ENCODE measurements at places on chromosomes 2 and 18. TPM values are rescaled to one million over a fixed set of nuclear protein-coding genes. Genes with fewer than 3 reads are reported as not detected.

GRCh38 chr2:127094509-127095366, 12.2 kb downstream of the BIN1 start:
- peak; percentile 94 for DNase-seq

GRCh38 chr2:38474021-38474456, 97.0 kb upstream of the ATL2 start:
- no peak for DNase-seq

The ATOH8 gene
- total RNA-seq = 49.9 TPM

The HOXD12 gene
- total RNA-seq = not detected

The M1AP gene
- total RNA-seq = not detected

DNA sequence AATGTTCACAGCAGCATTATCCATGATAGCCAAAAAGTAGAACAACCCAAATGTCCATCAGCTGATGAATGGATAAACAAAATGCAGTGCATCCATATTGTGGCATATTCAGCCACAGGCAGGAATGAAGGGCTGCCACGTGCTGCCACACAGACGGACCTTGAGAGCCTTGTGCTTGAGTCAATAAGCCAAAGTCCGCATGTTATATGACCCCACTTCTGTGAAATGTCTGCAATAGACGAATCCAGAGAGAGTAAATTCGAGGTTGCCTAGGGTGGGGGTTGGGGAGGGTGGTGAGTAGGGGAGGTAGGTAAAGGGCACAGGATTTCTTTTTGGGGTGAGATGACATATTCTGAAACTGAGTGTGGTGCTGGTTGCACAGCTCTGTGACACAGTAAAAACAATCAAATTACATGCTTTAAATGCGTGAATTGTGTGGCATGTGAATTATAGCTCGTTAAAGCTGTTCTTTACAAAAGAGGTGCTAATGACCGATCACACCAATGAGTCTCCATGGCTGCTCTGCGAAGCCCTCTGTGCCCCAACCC, 38.9 kb upstream of the LDLRAD4 start:
- no peak for DNase-seq

The TMEM178A gene
- 1.3 TPM for total RNA-seq

The DNAH6 gene
- not detected for total RNA-seq

- no peak for DNase-seq
These were observed 76.7 kb upstream of the PKDCC start for GRCh38 chr2:41970988-41971660.

DNA sequence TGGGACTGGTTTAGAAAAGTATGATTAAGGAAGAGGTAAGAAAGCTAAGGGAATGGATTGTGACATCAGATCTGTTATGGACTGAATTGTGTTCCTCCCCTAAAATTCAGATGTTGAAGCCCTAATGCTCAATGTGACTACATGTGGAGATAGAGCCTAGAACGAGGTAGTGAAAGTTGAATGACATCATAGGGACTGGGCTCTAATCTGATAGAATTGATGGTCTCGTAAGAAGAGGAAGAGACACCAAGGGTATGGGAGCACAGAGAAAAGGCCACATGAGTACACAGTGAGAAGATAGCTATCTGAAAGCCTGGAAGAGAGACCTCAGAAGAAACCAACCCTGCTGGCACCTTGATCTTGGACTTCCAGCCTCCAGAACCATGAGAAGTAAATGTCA, 178.3 kb downstream of the TRIB2 start:
- DNase-seq = no peak

DNA sequence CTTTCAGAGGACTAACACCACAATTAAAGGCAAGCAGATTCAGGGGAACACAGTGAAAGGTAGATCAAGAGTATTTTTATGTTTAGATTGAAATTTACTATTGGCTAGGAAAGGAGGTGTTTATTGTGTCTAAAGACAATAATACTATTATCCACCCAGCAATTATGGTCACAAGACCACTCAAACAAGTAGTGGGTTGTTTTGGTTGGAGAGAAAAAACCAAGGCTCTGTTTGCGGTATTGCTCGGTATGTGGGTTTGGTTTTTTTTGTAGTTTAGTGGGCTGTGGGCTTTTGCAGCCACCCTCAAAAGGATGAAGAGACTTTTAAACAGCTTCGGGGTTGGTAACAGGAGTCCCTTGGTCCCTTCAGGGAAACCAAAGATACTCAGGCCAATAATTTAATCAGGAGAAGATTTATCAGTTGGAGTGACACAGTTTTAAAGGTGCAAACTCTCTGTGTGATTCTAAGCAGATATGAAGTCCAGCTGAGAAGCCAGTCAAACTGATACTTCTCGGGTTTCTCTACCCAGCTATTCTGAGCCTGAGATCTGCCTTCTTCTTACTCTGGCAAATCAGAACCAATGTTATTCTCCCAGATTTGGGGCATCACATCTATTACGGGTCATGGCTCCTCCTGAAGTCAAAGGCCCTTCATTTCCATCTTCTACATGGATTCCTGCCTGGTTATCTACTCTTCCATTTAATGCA, 55.3 kb downstream of the DCC start:
- no peak for DNase-seq

DNA sequence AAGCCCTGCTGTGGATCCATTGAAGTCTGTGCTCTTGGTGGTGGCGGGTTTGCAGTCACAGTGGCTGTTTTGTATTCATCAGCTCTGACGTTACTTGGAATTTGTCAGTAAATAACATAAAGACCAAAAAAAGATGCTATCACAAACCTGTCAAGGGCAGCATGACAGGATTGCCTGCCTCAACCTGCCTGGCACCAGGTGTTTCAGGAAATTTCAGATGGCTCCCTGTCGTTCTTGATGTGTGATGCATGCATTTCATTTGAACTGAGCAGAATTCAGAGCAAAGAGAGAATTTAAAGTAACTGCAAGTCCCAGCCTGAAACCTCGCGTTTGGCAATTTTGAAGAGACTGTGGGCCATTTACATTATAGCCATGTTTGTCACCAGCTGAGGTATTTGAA, 50.3 kb upstream of the EPC2 start:
- no peak for DNase-seq

DNA sequence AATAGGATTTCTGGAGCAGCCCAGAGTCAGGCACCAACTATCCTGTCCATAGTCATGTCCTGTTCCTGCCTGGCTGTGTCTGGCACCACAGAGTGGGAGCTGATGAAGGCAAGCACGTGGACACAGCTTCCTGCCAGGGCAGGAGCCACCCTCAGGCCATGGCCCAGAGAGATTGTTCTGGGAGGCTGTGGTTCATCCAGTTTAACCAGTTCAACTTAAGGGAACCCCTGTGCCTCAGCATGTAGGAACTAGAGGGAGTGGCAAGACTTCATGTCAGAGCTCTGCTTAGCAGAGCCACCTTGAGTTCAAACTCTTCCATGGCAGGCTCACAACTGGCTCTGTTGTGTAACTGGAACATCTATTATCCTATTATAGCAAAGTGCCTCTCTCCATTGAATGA, 73.2 kb upstream of the NCKAP5 start:
- no peak for DNase-seq

- no peak for DNase-seq
These were observed 13.4 kb downstream of the PPP1R1C start for GRCh38 chr2:181998891-181999654.

- no peak for DNase-seq
These were observed 35.0 kb downstream of the STAT4 start for GRCh38 chr2:191115804-191116203.

- no peak for DNase-seq
These were observed 78.1 kb upstream of the PROKR1 start for GRCh38 chr2:68565273-68565672.

The CLEC4F gene
- 0.36 TPM for total RNA-seq

GRCh38 chr2:63743170-63743981, 98.3 kb upstream of the UGP2 start:
- DNase-seq = no peak

- DNase-seq = peak; percentile 70
These were observed 37.1 kb downstream of the ARHGEF4 start for GRCh38 chr2:130873700-130874346.

The C2orf76 gene
- 7.2 TPM for total RNA-seq

GRCh38 chr2:62467475-62468321, 38.3 kb downstream of the TMEM17 start:
- DNase-seq = peak; percentile 41

DNA sequence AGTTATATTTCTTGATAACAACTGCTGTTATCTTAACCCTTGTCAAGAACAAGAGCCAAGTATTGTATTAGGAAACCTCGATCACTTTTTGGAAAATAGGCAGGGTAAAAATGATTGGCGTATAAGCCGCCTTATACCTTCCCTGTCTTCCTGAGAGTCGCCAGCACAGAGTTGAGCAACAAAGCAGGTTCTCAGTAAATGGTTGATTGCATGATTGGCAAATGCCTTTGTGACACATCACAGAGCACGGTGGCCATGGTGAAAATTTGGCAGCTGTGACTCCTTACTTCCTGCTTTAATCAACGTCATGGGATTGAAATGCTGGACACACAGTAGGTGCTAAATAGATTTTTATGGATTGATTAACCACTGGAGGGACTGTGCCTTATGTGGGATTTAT, 3.9 kb upstream of the KLHL29 start:
- DNase-seq = peak; percentile 77

DNA sequence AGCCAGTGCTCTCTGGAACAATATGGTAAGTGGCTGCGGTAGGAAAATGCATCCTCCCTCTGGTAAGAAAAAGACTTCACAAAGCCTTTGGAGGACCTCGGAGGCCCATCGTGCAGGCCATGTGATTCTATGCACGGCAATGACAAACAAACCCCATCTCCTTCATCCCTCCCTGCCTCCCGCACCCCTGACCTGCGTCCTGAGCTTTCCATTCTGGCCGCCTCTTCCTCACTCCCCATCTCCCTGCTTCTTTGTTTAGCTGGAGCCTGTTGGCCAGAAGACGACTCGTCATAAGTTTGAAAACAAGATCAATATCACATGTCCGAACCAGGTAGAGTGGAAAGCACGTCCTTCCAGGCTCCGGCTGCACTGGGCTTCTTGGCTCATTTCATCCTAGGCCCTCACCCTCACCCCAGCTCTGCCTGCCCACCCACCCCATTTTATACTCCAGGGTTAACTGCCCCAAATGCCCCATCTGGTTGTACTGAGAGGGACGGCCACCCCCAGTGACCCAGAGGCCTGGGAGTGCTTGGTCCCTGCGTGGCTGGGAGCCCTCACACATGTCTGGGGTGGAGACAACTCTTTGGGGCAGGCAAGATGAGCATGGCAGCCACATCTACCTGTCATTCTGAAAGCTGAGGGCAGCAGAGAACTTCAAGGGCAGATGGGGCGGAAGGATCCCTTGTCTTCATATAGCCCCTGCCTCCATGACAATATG, 94.0 kb downstream of the PLB1 start:
- DNase-seq = no peak

DNA sequence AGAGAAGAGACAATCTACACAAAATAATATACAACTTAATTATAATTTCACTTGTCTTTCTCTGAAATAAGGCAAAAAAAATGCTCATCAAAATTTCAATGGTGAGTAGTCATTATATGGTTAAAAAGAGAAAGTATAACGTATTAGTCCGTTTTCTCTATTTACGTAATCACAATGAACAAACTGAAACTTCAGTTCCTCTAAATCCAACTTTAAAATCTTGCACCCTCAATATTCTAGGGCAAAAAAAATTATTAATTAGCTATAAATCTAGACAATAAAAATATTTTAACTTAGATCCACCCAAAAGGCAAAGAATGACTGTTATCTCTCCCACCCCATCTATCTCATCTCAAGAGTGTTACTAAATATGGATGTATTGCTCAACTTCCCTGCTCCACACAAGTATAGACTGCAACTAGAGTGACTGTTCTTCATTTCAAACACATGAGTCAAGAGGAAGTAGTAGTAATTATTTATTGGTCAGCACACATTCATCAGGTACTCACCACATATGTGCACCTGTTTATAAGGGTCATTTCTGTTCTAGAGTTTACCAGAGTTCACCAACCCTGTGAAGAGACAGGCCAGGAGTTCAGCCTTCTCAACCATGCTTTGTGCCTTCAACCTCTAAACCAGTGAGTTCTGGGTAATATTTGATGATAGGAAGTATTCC, 36.4 kb downstream of the STK39 start:
- DNase-seq = no peak

The CCDC178 gene
- total RNA-seq = not detected

- DNase-seq = no peak
These were observed 34.6 kb downstream of the ASAP2 start for GRCh38 chr2:9241233-9241632.

DNA sequence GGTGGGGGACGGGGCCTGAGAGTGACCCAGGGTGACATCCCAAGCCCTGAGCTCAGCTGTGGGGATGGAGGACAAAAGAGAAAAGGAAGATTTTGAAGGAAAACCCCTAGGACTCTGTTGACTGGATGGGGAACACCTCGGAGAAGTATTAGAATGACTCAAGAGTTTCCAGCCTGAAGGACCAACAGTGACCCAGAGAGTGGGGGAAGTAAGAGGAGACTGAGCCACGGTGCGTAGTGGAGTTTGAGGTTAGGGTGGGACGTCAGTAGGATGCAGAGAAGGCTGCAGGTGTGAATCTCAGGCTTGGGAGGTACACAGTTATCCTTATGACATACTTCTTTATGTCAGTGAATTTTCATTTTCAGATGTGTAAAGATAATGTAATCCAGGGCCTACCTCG, 119.5 kb downstream of the NCK2 start:
- no peak for DNase-seq

- DNase-seq = no peak
These were observed 5.0 kb upstream of the APCDD1 start for GRCh38 chr18:10449396-10449795.

The GCA gene
- total RNA-seq = 5.2 TPM

The SPP2 gene
- not detected for total RNA-seq

The SLC8A1 gene
- 2.3 TPM for total RNA-seq

The TRPM8 gene
- not detected for total RNA-seq

- no peak for DNase-seq
These were observed 31.8 kb downstream of the TGIF1 start for GRCh38 chr18:3481696-3482210.

DNA sequence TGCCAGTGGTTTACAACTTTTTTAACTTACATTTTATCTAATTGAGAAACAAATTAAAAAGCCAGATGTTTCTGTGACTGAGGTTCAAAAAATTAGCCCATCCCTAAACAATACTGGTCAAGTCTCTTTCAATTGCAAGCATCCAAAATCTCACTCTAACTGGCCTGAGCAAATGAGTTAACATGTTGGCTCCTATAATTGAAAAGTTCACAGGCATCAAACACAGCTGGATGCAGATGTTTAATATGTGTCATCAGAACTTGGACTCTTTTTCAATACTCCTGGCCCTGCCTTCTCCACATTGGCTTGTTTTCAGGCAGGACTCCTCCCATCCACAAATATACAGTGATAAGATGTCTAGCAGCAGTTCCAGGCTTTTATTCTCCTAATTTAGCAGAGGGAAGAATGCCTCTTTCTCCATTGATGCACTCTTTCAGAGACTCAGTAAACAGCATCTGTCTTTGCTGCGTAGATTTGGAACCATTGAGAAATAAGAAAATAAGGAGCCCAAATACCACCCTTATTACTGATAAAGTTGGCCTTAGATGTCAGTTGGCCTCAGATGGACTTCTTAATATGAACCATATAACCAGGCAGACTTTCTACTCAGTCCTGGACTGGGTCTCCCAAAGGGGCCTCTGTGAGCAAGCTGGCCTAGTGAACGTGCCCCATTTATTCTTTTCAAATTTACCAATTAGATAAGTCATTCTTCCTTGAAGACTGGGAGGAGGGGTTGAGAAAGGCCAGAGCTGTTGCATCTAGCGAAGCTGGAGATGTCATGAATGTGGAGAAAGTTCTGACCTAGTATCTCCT, 30.4 kb upstream of the FN1 start:
- DNase-seq = no peak

The SKOR2 gene
- total RNA-seq = not detected
